Calu3 (cell line): ENCODE measurements at places on chromosomes 1 and 21. TPM values are rescaled to one million over a fixed set of nuclear protein-coding genes. Genes with fewer than 3 reads are reported as not detected.

- no peak for DNase-seq
Measured at GRCh38 chr1:158638904-158639303, 33.8 kb downstream of the OR10Z1 start.

DNA sequence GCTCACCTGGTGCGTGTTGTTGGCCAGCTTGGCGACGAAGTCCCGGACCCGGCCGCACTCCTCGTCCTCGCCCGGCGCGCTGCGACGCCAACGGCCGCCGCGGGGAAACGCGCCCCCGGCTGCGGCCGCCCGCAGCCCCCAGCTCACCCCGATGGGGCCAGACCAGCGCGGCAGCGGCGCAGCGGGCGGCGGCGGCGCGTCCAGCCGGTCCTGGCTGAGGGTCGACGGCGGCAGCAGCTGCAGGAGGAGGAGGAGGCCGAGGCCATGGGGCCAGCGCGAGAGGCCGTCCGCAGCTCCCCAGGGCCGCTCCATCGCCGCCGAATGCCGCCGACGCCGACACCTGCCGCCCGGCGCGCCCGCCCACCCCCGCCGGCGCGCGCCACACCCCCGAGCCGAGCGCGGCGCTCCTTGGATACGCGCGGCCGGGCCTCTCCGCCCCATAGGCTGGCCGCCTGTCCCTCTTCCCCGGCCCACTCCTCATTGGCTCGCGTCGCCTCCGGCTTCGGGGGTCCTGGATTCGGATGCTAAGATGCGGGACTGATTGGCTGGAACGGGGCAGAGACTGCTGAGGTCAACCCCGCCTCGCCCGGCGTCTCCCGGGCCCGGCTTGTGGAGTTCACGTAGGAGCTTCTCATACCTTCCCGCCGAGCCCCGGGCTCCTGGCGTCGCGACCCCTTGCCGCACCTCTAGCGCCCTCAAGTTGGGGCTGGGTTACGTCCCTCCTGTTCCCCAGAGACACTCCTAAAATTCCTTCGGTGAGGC, at the start of gene SORT1:
Gene SORT1, minus strand, starts transcription at position 338 of the 762 bp plus-strand sequence. Its CDS starts 26 bp downstream, at position 312.
- DNase-seq = peak; percentile 85

DNA sequence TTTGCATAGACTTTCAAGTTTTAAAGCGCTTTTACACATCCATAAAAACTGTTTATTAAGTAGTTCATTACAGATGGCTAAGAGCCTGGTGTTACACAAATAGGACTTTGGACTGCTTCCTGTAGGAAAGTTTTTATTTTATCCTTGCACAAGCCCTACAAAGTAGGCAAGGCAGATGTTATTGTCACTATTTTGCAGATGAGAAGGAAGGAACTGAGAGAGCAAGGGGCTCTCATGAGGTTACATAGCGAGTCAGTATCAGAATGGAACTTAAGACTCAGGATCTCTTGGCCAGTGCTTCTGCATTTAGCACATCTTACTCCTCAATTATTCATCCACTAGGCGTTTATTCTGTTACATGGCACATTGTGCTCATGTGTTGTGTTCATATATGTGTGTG, 2.6 kb upstream of the MAPKAPK2 start:
- DNase-seq = no peak

DNA sequence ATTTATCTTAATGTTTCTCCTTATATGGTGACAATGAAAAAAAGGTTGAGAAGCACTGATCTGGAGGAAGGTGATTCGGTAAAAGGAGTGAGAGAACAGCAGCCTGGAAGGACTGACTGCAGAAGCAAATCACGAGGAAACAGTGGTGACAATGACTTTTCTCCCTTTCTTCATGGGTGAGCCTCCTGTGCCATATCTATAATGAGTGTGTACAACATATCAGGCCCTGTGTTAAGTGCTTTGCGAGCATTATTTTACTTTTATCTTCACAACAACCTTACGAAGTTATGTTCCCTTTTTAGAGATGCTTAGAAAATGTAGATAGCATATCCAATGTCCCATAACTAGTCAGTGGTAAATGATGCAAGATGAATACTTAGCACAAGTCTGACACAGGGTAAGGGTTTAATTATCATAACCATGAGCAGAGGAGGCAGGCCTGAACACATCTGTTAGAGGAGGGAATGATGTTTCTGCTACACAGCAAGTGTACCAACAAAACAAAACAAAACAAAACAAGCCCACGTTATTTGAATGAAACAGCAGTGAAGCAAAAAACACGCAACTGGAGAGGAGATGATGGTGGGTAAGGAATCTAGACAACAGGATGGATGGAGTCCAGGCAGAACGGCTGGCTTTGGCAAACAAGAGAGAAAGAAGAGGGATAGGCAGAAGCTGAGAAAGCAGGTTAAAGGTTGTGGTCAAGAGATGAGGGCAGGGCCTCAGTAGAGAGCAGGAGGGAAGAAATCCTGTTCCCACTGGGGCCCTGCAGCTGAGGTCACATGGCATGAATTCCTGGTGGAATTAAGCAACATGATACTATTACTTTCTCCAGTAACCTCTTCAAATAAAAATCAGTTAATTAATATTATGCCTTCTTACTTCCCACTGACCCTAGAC, 29.6 kb downstream of the GNG12 start:
- no peak for DNase-seq

- no peak for DNase-seq
Measured at GRCh38 chr21:20998456-20998789, 214 bp downstream of the NCAM2 start.

DNA sequence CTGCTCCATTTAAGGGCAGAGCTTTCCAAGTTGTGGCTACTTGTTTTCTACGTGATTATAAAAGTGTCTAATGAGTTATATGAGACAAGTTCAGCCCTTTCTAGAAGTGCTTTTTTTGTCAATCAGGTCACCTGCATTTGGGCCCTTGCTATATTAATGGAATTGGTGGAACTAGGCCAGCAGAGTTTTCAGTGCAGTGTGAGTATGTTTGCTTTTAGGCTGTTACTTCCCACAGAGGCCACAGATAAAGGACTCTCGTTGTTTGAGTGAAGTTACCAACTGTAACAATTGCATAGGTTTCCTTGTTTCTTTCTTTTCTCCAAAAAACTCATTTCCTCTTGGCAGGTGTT, 10.9 kb downstream of the SMAP2 start:
- peak; percentile 26 for DNase-seq

Gene KCNJ9
- total RNA-seq = not detected in 2 replicates
